Activated CD4-positive, alpha-beta T cell treated with anti-CD3 and anti-CD28 coated beads for 1 hour (primary cell): ENCODE measurements at places on chromosomes 11 and 22.

DNA sequence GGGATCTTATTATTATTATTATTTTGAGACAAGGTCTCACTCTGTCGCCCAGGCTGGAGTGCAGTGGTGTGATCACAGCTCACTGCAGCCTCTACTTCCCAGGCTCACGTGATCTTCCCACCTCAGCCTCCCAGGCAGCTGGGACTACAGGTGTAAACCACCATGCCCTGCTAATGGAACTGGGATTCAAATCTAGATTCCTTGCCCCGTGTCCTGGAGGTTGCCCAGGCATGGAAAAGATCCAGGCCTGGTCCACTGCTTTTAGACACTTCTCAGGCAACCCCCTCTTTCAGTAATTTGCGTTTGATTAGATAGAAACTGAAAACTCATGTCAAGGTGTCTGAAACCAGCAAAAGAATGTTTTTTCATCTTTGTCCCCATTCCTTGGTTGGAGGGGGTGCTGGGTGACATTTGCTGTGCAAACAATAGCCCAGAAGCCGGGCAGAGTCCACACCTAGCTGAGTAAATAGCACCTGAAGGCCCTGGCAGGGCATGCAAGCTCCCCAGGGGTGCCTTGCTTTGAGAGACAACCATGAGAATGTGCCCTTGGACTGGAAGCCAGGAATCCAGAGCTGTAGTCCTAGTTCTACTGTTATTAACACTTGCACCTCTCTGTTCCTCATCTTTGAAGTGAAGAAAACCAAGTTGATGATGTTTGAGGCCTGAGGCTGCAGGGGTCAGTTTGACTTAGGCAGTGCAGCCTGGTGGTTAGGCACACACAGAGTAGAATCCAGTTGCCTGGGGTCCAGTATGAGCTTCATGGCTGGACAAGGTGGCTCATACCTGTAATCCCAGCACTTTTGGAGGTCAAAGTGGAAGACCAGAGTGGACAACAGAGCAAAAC is 19.1 kb upstream of the XBP1 start:
- DNase-seq, result no peak

- no peak for DNase-seq
These were observed 108.3 kb upstream of the SYT13 start for GRCh38 chr11:45394294-45395085.

GRCh38 chr11:62909107-62909894 is 11.9 kb downstream of the CHRM1 start:
- DNase-seq, result no peak

GRCh38 chr11:30025396-30026139 is 8.7 kb upstream of the KCNA4 start:
- DNase-seq, result no peak

DNA sequence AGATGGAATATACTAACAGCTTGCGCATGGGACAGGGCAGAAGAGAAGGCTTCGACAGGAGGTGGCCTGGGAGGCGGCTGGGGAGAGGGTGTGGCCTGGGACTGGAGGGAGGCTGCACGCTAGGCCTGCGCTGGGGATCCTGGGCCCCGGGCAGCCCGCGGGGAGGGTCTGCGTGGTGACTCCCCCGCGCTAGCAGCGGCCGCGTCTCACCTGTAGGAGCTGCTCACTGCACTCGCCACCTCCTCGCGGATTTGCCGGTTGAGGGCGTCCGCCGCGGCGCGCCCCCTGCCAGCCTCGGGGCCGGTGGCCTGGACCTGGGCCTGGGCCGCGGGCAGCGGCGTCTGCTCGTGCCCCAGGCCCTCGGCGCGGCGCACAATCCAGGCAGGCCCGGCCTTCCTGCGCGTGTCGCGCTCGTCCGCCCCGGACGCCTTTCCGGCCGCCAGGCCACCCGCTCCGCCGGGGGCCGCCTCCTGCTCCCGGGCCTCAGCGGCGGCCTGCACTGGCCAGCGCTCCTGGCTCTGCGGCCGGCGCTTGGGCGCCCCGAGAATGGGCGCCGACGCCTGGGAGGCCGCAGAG is 1.5 kb downstream of the MAP6 start:
- no peak for DNase-seq

GRCh38 chr11:71530602-71531001 is 3.5 kb downstream of the KRTAP5-7 start:
- DNase-seq, result no peak

GRCh38 chr11:27600656-27601055 is 94.1 kb upstream of the LIN7C start:
- no peak for DNase-seq

DNA sequence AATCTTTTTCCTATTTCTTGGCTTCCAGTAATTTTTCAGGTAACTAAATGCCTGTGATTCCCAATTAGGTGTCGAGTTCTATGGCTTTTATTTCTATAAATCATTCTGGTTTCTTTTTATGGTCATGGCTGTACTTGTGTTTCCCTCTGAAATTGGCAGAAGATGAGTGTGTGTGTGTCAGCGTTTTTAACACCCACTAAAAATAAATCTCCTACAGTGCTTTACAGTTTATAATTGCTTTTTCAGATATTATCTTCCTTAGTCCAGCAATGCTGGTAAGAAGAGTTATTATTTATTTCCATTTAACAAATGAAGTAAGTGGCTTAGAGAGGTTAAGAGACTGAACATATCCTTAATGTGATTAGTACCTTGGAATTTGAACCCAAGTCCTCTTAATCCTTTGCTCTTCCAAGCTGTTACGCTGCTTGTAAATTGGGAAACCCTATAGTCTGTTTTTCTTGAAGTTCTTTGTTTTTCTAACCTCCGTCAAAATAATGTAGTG is 125.2 kb downstream of the TEAD1 start:
- no peak for DNase-seq

GRCh38 chr11:78801161-78801884 is 226.7 kb upstream of the NARS2 start:
- DNase-seq, result no peak

GRCh38 chr22:36197514-36198146 is 4.0 kb downstream of the APOL4 start:
- no peak for DNase-seq

- DNase-seq, result no peak
These were observed 5.9 kb downstream of the ASCL2 start for GRCh38 chr11:2264366-2265053.

DNA sequence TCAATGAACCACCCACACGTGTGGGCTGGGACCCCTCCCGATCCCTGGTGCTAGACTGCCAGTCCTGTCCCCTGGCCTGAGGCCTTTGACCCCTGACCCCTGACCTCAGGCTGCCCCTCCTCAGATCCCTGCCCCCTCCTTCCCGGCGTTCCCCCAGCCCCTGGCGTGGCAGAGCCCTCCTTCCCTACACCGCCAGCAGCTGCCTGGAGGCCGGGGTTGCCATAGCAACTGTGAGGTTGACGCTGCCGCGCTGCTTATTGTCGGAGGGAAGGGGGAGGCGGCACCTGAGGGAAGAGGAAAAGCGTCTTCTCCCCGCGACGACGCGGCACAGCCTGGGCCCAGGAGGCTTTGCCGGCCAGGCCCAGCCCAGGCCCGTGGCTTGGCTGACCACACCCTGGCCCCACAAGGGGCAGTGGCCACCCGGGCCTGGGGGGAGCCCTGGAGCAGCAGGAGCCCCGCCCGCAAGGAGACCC is 32.6 kb downstream of the SHANK3 start:
- DNase-seq, result no peak

- DNase-seq, result no peak
These were observed 82.7 kb upstream of the CTSC start for GRCh38 chr11:88420165-88420791.

GRCh38 chr11:21963013-21963412 is 229.9 kb upstream of the ANO5 start:
- DNase-seq, result no peak

GRCh38 chr11:40384991-40385390 is 1074.5 kb downstream of the LRRC4C start:
- DNase-seq, result no peak

GRCh38 chr11:87767615-87768014 is 407.6 kb downstream of the RAB38 start:
- DNase-seq, result no peak

- DNase-seq, result no peak
These were observed 52.3 kb downstream of the CABIN1 start for GRCh38 chr22:24063361-24063760.

GRCh38 chr11:75096456-75097172 is at the start of gene OR2AT4:
Gene OR2AT4 (minus strand): TSS chr11:75096876.
- no peak for DNase-seq

- no peak for DNase-seq
These were observed 45.3 kb upstream of the SERPIND1 start for GRCh38 chr22:20728523-20729190.

DNA sequence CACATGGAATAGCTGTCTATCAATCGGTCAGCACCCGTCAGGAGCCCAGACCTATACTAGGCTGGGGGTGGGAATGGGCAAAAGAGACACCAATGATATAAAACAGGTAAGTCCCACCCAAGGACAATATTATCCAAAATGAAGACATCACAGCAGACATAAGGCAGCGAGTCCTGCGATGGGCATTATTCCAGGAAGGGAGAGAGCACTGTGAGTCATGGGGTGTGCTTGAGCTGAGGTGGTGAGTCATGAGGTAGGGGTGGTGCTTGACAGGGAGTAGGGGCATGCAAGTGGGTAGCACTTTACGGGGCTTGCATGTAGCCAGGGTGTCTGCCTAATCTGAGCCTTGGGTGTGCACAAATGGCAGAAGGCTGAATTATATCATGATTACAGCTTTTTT is 605.0 kb upstream of the CADM1 start:
- no peak for DNase-seq

GRCh38 chr11:70128435-70128906 is 50.4 kb downstream of the ANO1 start:
- no peak for DNase-seq

GRCh38 chr22:16387088-16387487 is 205.5 kb downstream of the CCT8L2 start:
- DNase-seq, result no peak

DNA sequence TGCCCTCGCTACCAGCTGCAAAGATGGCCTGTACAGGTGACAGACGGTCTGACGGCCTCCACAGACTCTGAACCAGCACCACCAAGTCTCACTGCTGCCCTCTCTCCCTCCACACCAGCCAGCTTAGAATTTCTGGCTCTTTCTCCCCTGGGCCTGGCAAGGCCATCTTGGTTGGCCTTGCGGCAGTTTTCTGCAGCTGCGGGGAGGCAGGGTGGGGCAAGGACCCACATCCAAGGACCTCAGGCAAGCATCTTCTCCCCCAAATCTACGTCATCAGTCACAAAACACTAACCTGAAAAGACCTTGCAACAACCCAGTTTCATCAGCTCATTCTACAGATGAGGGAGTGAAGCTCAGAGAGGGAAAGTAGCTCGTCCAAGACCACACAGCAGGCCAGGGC is 11.7 kb upstream of the POLDIP3 start:
- no peak for DNase-seq

- DNase-seq, result no peak
These were observed 180.4 kb upstream of the B3GAT1 start for GRCh38 chr11:134592391-134592990.

DNA sequence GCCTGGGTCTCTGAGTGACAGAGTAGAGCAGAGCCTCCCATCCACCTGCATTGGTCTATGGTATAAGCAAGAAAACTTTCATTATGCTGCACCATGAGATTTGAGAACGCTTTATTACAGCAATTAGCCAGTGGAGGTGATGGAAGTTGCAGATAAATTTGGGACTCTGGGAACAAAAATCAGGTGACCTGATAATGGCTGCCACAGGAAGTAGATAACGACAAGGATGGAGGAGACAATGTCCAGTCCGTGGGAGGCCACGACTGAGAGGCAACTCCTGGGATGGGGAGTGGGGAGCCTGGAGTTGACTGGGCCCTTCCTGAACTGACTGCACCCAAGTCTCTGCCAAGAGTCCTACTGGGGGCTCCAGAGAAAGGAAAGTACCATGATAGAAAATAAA is 4.7 kb downstream of the MRGPRD start:
- no peak for DNase-seq

- DNase-seq, result no peak
These were observed 3.1 kb upstream of the PTGDR2 start for GRCh38 chr11:60858731-60859464.

GRCh38 chr11:58628446-58628845 is 6.0 kb downstream of the CNTF start:
- DNase-seq, result no peak

DNA sequence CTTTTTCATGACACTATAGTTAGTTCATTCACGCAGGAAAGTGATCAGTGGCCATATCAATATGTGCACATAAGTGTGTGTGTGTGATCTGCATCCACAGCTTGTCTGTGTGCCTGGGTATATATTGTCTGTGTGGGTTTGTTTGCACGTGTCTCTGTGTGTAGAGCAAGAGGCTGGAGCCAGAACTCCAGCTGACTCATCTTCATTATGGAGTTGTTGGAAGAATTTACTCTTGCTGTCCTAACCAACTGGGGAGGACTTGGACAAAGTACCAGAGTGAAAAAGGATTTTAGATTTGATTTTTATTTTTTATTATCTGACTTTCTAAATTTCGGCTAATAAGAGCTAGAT is 63.9 kb downstream of the TP53I11 start:
- no peak for DNase-seq

DNA sequence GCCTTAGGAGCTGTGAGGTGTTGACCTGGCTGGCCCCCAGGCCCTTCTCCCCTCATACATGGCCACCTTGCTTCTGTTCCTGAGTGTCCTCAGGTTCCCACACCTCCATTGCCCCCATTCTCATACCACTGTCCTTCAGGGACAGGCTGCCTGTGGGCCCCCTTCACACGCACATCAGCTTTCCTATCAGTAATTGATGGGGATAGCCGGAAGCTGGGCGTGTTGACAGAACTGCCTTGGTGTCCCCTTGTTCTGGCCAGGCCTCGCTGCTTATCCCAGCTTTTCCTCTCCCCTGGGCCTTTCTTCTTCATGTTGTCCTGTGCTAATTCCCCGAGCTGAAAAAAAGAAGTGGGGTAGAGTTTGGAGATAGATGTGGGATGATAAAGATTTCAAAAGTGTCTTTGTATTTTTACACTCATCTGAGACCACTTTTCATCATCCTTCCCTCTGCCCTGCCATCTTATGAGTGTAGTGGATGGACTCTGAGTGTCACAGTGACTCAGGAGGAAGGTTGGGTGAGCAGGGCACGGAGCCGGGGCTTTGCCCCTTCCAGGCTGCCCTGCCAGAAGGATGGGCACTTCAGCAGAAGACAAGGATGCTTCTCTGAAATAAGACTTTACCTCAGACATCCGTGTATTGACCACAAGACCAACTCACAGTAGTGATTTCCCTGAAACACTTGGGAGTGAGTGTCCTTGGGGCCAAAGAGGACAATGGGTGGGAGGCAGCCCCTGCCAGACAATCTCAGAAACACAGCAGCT is 42.8 kb downstream of the MED15 start:
- no peak for DNase-seq

- DNase-seq, result no peak
These were observed 741 bp upstream of the NAV2 start for GRCh38 chr11:19711911-19712280.
